NCI-H446 (cell line): ENCODE measurements at places on chromosomes 4 and X.

DNA sequence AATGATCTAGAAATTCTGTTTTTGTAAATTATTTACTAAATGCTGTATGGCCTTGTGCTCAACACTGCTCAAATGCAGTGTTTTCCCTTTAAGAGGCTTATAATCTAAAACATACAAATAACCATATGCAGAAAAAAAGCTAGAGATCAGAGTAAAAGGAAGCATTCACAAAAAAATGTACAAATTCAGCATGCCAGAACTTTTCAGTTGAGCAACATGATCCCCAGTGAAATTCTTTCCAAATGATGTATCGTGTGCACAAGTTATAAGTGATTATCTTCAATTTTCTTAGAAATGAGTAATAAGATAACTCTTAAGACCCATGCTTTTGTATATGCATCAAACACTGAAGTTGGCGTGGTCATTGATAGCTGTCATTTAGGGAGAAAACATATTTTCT lies 5.0 kb downstream of the GPC3 start:
- no peak for DNase-seq

DNA sequence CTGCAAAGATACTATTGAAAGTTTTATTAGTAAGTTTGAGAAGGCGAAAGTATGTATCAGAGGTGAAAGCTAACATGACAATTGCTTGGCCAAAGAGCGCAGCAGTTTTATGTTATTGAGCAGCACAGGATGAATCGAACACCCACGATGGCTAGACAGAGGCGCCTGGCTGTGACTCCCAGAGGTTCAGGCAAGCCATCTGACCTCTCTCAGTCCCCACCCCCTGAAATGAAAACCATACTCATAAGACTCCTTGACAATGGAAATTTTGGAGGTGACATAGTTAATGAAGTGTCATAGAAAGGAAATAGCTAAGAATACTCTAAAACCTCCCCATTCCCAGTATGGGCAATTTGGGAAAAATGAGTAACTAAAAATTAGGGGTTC lies 70.6 kb downstream of the MGST2 start:
- DNase-seq = no peak

GRCh38 chrX:53337101-53337500 lies 55.7 kb upstream of the IQSEC2 start:
- no peak for DNase-seq

DNA sequence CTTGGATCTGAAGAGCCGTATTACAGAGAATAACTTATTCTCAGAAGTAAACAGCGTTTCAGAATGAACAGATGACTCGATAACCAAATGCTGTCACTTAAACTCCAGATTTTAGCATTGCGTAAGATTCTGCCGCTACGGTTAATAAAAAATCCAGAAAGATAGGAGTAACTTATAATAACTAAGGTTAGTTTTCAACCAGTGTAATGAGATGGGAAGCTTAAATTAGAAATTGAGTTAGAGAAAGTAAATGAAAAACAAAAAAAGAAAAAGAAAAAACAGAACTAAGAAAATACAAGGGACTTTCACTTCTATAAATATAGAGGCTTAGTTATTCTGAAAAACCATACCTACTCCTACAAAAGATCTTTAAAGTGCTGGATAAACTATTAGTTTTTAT lies 13.1 kb upstream of the PARM1 start:
- DNase-seq = no peak

DNA sequence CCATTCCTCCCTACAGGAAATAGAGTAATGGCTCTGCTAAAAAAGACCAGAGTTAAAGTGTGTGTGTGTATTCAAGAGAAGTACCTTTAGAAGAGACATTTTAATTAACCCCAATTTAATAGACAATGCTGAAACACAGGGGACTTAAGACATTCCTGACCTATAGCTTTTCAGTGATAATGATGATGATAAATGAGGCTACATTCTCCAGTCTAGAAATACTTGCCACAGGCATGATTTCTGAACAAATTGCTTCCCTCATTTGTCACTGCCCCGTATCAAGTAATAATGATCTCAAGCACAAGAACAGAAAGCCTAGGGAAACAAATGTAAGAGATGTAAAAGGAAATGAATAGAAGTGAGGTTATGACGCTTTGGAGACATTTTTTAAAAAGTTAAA lies 117.1 kb downstream of the UNC5C start:
- no peak for DNase-seq

DNA sequence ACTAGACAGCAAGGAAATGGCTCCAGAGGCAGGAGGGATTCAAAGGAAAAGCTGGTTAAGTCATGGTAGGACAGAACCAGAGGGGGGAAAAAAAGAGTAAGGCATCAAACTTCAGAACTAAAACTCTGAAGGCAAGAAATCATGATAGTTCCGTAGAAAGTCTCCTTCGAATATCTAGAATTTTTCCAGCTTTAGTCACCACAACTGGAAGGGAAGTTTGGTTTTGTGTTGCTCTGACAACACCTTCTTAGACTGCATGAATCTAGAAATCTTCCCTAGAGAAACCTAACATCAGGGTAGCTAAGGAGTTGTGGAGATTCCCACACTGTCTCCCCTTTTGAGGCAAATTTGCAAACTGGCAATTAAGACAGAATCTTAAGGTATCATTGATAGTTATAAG lies 33.7 kb downstream of the AMMECR1 start:
- no peak for DNase-seq

- DNase-seq = no peak
Observed at GRCh38 chr4:181018913-181019312, 1224.3 kb upstream of the TENM3 start.

- DNase-seq = no peak
Observed at GRCh38 chrX:74521961-74522751, 92.3 kb downstream of the RLIM start.

DNA sequence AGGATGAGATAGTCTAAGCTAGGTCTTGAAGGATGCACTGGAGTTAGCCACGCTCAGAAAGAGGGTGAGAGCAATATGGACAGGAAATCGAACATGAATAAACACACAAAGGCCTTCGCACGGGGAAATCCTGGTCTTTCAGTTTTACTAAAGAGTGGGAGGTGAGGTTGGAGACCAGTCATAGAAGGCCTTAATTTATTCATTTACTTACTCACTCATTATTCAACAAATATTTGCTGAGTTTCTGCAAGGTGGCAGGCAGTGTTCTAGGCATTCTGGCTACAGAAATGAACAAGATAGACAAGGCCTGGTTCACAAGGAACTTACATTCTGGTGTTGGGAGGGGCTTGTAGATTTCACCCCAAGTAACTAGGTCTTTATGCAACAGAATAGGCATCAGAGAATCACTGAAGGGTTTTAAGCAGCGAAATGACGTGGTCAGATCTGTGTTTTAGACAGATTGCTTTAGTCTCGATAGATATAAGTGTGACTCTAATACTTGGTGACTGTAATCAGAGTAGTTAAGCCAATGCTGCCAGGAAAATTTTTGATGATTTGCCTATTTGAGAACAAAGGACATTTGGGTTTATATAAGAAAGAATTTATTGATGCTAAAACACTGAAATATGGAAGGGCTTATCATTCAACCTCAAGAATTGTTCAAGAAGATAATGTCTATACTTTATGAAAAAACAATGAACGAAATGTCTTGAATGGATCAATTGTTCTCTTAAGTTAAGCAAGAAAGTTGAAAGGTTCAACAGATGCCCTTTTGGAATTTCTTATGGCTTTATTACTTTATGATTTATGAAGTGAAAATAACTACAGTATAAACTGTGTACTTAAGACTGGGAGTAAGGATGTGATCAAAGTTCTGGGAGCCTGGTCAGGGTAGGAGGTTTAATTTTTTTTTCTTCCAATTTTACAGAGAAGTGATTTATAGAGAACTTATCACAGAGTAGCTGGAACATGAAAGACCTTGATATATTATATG lies 184.4 kb upstream of the CASK start:
- DNase-seq = no peak

GRCh38 chrX:27242581-27242980 lies 220.6 kb downstream of the PPP4R3C start:
- no peak for DNase-seq

DNA sequence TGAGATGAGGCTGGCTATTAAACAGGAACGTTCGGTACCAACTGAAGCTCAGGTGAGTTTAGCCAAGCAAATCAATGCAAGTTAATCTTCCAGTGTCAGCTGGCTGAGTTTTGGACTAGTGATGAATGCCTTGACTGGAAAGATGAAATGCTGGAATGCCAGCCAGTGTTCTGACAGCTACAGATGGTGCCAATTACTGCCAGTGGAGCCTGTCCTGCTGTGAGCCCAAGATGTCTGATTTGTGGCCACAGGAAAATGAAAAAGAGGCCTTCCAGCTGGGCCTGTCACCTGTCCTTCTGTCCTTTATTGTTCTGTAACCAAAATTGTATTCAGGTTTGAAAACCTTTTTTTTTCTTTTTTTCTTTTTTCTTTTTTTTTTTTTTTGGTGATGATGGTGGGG lies 223.1 kb downstream of the AFF2 start:
- DNase-seq = no peak

- DNase-seq = no peak
Observed at GRCh38 chrX:124226129-124226528, 106.3 kb upstream of the TEX13D start.

- DNase-seq = peak; percentile 22
Observed at GRCh38 chr4:82797405-82798111, 1.0 kb downstream of the SCD5 start.

- DNase-seq = no peak
Observed at GRCh38 chr4:26748811-26749210, 111.8 kb upstream of the STIM2 start.

GRCh38 chr4:182916483-182917181 lies 554 bp downstream of the DCTD start:
- no peak for DNase-seq

DNA sequence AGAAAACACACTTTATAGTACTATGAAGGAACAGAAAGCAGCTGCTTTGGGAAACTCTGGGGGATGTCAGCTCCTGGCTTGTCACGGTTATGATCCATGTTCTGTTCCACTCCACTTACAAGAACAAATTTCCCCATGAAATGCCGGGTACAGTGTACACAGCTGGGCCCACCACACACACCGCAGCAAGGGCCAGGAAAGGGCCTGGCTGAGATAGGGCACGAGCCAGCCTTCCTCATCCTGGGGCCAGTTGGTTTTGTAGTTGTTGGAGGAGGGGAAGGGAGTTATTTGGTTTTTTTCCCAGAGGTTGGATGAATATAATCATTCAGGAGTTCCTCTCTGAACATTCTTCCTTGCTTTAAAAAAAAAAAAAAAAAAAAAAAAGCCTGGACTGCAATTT lies 56.8 kb downstream of the SEPSECS start:
- DNase-seq = no peak

DNA sequence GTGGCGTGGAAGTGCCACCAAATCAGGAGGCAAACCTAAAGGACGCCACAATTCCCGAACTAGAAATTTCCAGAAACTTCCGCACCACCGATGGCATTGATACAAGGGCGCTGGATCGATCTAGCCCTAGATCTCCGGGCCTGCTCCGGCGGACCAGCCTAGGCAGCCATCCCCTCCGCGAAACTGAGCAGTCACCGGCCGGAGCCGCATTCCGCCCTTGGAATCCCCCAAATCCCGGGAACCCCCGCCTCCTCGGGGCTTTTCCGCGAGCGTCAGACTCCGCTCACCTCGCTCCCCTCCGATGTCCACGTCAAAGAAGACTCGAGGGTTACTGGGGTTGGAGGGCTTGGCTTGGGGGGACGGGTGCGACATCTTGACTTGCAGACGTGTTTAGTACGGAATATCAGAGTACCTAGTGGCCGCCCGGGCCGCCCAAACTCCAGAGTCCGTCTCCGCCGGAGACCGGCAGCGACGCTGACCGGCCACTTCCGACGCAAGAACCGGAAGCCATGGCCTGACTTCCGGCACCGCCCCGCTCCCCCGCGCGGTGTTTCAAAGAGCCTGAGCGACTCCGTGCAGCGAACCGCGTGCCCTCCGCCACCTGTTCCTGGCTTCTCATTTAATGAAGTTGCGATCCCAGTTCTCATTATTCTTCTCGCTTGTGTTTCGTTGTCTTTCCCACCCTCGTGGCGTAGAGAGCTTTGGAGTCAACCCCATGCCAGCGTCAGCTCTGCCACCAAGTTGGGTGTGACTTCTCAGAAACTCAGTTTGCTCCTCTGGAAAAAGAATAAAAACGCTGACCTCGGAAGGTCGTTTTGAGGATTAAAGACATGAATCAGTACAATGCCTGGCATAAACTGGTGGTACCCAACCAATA lies at the start of gene PPID:
TSS of gene PPID (minus strand) at position 480 of the 877 bp plus-strand sequence. CDS start at position 372, 108 bp downstream.
- DNase-seq = peak; percentile 79

DNA sequence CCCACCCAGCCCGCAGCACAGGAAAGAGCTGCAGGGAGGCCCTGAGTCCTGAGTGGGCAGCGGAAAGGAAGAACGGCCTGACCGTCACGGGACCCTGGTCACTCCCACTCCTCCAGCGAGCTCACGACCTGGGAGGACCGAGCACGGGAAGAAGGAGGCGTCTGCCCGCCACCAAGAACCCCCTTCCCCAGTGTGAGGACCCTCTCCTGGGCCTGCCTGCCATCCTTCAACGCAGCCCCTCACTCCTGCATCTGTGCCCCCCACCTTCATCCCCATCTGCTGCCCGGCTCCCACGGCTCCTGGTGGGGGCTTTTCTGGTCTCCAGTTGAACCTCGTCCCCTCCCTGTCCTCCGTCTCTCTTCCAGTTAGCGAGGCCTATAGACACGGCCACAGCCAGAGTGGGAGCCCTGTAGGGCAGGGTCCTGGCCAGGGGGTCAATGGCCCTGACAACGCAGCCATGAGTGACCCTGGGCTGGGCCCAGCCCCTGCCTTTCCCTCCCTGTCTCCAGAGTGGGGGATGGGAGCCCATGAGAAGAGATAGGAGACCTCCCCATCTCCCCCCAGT lies 41.3 kb upstream of the MXD4 start:
- no peak for DNase-seq

DNA sequence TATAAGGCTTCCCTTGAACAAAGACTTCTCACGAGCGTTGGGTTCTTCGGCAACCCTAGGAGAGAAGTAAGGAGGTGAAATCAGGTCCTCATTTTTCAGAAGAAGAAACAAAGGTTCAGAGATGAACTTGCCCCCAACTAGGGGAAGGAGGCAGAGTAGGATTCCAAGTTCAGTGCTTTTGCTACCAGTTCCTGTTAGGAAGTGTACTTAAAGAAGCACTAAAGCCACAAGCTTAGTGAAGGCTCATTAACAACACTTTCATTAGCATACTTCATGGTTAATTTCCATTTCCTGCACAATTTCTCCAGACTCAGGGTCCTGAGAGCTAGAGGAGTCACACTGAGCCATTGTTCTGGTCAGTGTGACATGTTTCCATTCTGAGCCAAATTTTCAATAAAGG lies 52.1 kb downstream of the VSIG4 start:
- DNase-seq = no peak

GRCh38 chr4:155073852-155074251 lies 134.6 kb upstream of the NPY2R start:
- DNase-seq = no peak

DNA sequence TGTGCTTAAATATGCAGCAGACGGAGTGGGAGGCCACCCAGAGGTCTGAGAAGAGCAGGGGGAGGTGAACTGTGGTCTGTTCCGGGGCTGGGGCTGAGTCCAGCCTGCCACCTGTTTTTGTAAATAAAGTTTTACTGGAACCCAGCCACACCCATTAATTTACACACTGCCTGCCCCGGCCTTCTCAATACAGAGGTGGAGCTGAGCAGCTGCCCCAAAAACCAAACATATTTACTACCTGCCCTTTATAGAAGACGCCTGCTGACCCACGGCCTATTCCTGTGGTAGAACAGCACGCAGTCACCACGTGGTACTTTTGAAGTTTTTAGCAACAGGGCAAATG lies 45.9 kb downstream of the FGFRL1 start:
- DNase-seq = no peak

GRCh38 chr4:48268956-48269860 lies at the start of gene TEC:
TSS of gene TEC (minus strand) at chr4:48269838. CDS start at chr4:48228614, 41,224 bp downstream.
- DNase-seq = no peak

GRCh38 chr4:153281476-153281875 lies 63.0 kb upstream of the MND1 start:
- DNase-seq = no peak
